Renal pelvis (tissue), 12 donors: ENCODE measurements at places on chromosomes 13 and 19. TPM values are rescaled to one million over a fixed set of nuclear protein-coding genes. Genes with fewer than 3 reads are reported as not detected.

AP1M2 gene
- 60.3 TPM for polyA plus RNA-seq

SEMA6B gene
- polyA plus RNA-seq: 3.9 TPM

- DNase-seq: no peak
Measured at GRCh38 chr19:49749771-49750170, 13.3 kb downstream of the TSKS start.

- no peak for DNase-seq
Measured at GRCh38 chr19:7590256-7590655, 5.4 kb upstream of the CAMSAP3 start.

GRCh38 chr13:28252547-28252946 is 114.2 kb downstream of the PAN3 start:
- no peak for DNase-seq

DNA sequence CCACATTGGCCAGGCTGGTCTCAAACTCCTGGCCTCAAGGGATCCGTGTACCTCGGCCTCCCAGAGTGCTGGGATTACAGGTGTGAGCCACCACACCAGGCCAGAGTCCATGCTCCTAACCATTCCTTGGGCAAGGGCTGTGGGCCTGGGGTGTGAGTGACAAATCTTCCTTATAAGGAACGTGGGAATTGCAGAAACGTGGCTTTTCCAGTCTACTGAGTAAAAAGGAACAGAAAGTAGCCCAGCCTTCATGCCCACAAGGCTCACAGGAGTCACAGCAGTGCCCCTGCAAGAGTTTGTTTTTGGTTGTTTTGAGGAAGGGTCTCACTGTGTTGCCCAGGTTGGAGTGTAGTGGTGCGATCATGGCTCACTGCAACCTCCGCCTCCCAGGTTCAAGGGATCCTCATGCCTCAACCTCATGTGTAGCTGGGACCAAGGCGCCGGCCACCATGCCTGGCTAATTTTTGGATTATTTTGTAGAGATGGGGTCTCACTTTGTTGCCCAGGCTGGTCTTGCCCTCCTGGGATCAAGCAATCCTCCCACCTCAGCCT is 5.1 kb downstream of the MYPOP start:
- DNase-seq: no peak

GRCh38 chr19:41265395-41266153 is 1.4 kb downstream of the HNRNPUL1 start:
- DNase-seq: peak; percentile 43

GRCh38 chr19:3451451-3451866 is 28.9 kb downstream of the SMIM24 start:
- DNase-seq: no peak
